Left ventricle myocardium inferior (tissue), 1 donor: ENCODE measurements at places on chromosomes 1 and 21. TPM values are rescaled to one million over a fixed set of nuclear protein-coding genes. Genes with fewer than 3 reads are reported as not detected.

Gene CNR2
- total RNA-seq, result not detected

GRCh38 chr1:109947582-109948284 is 36.8 kb upstream of the AHCYL1 start:
- DNase-seq, result no peak

DNA sequence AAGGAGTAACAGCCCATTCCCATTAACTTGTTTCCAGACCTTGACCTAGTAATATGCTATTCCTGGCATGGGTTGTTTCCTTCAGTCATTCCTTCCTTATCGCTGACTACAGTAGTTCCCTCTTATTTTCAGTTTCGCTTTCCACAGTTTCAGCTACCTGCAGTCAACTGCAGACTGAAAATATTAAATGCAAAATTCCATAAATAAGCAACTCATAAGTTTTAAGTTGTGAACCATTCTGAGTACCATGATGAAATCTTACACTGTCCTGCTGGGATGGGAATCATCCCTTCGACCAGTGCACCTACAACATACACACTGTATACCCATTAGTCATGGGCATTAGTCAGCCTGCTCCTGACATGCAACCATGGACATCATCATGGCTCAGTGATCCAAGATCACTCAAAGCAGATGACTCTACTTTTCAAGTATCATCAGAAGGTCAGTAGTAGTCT is 66.7 kb downstream of the CCDC30 start:
- no peak for DNase-seq

Gene CA14
- total RNA-seq, result 3.1 TPM

Gene RAB13
- 59.3 TPM for total RNA-seq

Gene KCNJ15
- total RNA-seq, result 0.30 TPM

DNA sequence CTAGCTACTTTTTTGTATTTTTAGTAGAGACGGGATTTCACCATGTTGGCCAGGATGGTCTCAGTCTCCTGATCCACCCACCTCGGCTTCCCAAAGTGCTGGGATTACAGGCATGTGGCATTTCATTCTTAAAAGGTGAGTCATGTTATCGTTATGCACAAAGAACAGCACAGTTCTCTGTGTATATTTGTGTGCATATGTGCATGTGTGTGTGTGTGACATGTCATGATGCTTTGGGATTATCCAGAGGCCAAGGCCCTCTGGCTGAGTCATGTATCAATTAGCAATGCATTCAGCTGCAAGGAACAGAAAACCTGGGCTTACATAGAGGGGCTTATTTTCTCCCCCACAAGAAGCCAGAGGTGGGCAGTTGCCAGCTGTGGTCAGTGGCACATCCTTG is 301.7 kb upstream of the KAZN start:
- no peak for DNase-seq

DNA sequence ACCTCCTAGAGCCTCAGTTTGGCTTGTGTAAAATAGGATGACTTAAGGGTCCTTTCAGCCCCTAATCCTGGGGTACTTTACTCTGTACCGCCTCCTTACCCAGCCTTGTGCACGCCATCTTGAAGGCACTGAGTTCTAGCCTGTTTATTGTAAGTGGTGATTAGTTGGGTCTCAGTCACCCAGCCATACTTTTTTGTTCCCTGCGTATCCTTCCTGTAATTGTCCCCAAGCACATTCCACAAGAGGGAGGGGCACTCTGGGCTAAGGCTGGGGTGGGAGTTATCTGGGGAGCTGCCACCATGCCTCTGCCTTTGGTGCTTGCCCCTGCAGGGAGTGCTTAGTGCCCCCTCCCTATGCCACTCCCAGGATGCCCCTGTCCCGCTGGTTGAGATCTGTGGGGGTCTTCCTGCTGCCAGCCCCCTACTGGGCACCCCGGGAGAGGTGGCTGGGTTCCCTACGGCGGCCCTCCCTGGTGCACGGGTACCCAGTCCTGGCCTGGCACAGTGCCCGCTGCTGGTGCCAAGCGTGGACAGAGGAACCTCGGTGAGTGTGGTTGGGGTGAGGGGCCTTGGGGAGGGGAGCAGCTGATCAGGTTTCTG is 856 bp downstream of the FDPS start:
- peak; percentile 33 for DNase-seq

DNA sequence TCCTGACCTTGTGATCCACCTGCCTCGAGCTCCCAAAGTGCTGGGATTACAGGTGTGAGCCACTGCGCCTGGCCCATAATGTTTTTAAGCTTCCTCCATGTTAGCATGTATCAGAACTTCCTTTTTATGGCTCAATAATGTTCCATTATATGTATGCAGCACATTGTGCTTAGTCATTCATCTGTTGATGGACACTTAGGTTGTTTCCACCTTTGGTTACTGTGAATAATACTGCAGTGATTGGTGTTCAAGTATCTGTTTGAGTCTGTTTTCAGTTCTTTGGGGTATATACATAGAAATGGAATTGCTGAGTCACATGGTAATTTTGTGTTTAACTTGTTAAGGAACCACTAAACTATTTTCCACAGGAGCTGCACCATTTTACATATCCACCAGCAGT is 17.7 kb downstream of the CMPK1 start:
- no peak for DNase-seq
